ENCODE measurements at places on chromosomes 1 and 21.

DNA sequence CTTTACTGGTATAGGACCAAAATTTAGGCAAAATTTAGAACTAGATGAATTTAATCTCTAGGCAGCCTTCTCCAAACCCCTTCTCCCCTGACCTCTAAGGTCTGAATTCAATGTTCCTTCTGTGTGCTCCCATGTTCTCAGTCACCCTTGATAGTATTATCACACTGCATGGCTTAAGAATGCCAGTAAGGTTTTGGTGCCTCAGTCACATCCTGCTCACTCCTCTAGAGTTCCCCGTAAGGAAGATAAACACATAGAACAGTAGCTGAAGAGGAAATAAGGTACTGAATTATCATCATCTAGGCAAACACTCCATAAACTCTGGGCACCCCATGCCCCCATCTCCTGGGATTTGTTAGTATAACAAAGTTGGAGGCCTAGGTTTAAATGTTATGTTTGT, 18.2 kb downstream of the PRRX1 start:
- DNase-seq: no peak

DNA sequence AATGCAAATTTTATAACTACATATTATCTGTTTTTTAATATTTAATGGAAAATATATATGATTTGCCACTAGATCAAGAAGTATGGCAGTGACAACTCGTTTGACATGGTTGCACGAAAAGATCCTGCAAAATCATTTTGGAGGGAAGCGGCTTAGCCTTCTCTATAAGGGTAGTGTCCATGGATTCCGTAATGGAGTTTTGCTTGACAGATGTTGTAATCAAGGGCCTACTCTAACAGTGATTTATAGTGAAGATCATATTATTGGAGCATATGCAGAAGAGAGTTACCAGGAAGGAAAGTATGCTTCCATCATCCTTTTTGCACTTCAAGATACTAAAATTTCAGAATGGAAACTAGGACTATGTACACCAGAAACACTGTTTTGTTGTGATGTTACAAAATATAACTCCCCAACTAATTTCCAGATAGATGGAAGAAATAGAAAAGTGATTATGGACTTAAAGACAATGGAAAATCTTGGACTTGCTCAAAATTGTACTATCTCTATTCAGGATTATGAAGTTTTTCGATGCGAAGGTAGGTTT, 556 bp downstream of the IFI44 start:
- no peak for DNase-seq

DNA sequence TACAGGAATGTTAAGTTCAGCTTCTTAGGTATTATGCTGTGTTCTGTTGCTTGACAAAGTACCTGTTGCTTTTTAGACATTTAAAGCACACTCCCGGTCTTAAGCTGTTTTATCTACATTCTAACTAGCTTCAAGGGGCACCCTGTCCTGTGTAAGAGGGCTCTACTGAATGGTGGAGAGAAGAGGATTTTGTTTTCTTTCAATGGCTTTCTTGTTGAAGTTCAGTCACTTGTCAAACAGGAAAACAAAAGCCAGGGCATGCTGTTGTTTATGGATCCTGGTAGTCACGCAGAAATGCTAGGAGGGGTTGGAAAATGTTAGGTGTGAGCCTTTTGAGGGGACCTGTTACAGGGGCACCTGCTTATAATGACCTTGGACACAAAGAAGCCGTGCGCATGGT, 30.7 kb downstream of the PGM1 start:
- no peak for DNase-seq

DNA sequence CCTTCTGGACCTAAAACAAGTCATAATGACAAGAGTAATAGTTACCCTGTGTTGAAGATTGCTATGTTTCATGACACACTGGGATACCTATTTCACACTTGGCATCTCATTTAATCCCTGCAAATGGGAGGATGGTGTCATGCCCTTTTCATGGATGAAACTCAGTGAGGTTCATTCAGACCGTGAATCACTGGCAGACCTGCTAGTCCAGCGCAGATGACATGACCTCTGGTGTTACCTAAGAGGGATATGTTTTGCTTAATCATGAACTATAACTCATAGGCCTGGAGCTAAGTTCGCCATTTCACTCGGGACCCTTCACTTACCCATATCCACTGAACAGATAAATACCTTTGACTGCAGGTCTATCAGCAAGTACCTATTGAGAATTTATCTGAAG, 286.6 kb upstream of the FMN2 start:
- DNase-seq: no peak

DNA sequence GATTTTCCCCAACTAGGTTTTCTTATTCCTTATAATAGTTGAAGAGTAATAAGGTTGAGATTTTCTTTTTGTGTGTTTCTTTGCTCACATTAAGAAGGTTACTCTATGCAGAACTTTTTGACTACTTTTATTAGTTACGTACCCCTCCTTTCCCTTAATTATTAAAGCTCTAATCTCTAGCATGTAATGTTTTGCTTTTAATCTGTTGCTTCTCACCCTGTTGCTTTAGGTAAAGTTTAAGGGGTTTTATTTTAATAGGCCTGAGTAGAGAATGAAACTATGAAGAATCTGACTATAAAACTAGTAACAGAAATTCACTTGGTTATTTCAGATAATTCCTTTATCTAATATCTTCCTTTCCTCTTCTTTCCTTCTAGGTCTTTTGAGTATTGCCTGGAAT, 53.4 kb downstream of the POU2F1 start:
- no peak for DNase-seq

DNA sequence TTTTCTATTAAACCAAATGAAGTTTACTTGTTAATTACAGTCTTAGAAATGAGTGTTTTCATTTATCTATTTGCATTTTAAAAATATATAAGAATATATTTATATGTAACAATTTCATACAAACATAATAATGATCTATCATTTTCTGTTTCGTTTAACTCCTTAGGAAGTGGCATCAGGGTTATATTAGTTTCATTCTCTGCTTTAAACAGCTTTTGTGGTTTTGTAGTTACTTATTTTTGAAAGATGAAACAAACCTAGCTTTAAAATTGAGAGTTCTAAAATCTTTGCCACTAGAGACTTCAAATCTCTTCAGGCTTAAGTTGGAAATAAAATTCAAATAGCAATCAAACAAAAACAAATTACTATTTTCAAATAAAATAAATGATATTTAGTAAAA, 2110.6 kb downstream of the MRPL39 start:
- no peak for DNase-seq

- no peak for DNase-seq
These were observed 33.1 kb downstream of the PGBD5 start for GRCh38 chr1:230392920-230393521.

DNA sequence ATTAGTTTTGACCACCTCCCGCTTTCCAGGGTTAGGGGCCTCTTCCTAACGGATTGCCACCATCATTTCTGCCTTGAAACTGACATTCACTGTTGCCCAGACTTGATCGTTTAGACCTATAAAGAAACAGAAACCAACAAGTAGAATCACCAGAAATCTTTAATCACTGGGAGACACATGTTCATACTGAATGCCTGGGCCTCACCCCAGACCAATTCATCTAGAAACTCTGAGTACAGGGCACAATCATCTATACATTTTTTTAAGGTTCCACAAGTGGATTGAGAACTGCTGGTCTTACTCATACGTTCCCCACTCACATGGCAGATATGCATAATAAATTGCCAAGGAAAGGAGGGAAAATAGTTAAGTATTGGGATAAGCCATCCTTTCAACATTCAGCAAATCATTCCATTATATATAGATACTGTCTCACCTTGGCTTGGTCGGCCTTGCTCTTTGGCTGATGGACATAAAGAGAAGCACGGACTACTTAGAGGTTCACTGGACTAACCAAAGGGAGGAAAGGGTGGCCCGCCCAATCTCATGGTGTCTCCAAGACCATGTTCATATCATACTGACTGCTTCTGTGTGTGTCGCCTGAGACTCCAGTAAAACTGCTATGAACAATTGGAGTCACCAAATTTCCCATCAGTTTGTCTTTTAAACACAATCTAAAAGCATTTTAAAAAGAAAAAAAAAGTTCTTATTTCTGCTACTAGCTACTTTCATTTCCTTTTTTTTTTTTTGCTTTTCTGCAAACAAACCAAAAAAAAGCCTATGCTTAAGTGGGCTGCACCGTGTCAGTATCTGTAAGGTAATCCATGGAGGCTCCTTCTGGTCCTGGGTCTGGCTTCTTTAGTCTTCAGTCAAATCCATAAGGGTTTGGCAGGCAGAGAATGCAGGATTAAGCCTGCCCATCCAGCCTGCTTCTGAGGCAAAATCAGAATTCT, 9.4 kb upstream of the TARBP1 start:
- no peak for DNase-seq

DNA sequence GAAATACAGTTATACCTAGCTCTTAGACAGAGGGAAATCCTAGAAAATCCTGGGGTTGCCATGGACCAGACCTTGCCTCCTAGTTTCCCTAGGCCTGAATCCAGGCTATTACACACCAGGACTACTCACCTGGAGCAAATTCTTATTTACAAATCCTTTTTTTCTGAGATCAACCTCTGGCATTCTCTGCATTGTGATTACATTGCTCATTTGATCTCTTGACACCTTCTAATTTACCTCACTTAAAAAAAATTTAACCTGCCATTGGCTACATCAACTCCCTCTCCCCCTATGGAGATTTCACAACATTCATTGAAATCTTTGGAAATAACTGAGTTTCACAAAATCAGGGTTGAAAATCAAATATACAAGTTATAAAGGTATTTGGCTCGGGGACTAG, 2.9 kb upstream of the C1orf105 start:
- no peak for DNase-seq

DNA sequence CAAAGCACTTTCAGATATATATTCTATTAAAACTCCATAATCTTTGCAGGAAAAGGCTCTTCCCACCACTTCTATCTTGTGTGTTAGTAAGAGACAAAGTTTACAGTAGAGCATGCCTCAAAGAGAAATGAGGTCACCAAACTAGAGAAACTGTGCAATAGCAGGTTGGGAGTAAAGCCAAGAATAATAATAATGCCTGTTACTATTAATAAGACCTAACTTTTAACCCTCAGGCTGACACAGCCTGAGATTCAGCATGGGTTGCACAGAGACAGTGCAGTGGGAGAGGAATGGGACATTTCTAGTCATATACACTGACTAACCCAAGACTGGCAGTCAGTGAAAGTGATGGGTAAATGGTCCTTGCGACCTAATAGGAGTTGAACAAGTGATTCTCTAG, 320.2 kb upstream of the NFIA start:
- no peak for DNase-seq

DNA sequence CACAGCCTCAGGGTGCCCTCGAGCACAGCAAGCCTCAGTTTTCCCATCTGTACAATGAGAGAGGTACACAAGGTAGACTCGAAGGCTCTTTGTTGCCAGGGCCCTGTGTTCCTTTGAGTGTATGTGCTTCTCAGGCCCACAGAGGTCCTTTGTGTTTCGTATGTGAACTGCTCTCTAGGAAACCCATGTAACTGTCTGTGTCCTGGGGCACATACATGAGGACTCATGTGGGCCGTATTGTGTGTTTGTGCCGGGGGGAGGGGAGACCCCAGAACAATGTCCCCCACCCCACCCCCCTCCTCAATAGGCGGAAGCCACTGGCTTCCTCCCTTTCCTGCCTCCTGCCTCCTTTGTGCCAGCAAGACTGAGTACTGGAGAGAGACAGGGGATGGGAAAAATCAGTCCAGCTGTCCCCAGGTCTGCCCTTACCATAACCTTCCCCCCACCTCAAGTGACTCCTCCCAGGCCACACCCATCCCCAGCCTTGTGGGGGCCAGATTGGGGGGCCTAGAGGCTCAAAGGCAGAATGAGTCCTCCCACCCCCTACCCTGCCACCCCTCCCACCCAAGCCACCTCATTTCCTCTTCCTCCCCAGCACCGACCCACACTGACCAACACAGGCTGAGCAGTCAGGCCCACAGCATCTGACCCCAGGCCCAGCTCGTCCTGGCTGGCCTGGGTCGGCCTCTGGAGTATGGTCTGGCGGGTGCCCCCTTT, at the start of gene TIE1:
TIE1 (plus strand) TSS at position 605 of the 717 bp plus-strand sequence; CDS start at position 695, 90 bp downstream.
- no peak for DNase-seq

DNA sequence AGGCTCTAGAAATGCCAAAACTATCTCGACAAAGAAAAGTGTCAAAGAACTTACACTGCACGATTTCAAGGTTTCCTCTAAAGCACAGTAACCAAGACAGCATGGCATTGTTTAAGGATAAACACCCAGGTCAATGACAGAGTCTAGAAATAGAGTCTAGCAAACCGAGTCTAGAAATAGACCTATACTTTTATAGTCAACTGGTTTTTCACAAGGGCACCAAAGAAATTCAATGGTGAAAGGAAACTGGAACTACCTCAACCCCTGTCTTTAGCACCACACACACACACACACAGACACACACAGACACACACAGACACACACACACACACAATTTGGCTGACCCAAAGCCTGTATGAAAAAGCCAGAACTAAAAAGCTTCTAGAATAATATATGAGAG, 67.1 kb upstream of the PGBD5 start:
- no peak for DNase-seq

- no peak for DNase-seq
These were observed 49.1 kb downstream of the ADARB1 start for GRCh38 chr21:45123440-45123839.

GRCh38 chr1:198575798-198576641, 35.5 kb upstream of the ATP6V1G3 start:
- DNase-seq: no peak

DNA sequence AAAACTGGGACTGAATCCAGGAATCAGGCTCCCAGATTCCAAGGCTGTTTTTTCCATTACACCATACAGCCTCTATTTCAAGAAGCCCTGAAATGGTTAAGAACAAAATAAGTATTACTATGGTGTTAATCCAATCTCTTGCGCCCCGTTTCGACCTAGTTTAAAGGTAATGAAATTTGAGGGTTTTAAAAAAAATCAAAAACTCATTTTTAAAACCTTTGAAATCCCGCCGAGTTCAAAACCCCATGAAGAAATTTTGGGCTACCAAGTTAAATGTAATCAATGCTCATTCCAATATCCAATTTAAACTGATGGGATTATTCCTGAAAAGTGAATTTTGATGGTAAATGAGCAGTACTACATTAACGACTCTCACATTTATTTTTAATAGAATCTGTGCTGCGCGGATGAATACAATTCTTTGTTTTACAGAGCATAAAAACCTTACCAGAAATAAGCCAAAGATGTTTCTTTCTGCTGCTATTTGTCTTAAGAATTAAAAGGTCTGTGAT, 767 bp upstream of the EGLN1 start:
- no peak for DNase-seq

- DNase-seq: no peak
These were observed 98.7 kb upstream of the RGS1 start for GRCh38 chr1:192476802-192477298.

GRCh38 chr1:34904236-34905097, 25.0 kb downstream of the DLGAP3 start:
- no peak for DNase-seq

All from stimulated activated CD4-positive, alpha-beta T cell treated with anti-CD3 and anti-CD28 coated beads, Interleukin-15, amount 100 ng/mL, for 1 hour (primary cell).